Cortex of kidney (tissue), 1 donor: ENCODE measurements at places on chromosomes 11 and 22.

DNA sequence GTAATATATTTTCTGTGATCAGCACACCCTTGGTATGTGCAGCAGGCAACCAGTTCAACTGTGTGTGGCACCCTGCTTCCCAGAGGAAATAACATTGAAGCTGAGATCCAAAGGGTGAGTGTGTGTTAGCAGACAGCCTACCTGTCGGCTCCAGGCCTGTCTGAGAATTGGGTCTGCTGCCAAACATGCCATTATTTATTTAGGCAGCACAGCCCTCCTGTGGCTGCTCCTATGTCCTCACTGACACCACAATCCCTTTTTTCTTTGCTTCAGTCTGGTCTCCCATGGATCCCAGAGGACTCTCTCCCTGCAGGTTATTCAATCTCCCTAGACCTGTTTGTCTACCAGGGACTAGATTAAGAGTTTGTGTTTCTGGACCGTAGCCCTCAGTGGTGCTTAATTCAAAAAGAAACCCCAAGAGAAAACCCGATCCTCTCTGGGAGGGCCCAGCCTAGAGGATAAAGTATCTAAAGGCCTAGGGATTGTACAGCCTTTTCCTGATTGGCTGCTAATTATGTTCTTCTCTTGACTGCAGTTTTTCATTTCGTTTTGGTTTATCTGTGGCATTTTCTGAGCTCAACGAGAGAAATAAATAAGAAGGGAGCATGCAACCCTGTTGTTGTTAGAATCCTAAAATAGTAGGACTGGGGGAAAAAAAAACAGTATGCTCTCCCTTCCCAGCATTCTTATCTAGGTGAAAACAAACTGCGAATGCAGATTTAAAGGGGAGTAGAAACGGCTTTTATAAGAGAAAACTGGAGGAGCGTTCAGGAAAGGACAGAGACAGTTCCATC is 24.1 kb downstream of the KCNE3 start:
- DNase-seq, result no peak

- no peak for DNase-seq
Measured at GRCh38 chr22:46081036-46081830, 69.1 kb upstream of the PPARA start.

DNA sequence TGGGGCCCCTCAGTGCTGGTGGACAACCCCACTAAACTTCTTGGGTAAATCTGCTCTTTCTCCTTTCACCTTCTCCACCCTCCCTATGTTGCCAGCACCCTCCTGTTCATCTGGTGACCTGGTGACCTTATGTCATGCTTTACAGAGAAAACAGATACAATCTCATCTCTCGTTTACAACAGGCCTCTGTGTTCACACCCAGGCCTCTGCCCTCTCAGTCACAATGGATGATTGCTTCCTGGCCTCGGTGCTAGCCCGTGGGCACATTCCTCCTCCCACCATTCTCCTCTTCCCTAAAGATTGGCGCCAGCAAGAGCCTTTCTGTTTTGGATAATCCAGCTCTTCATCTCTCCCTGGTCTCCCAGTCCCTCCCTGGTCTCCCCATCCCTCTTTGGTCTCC is 12.3 kb upstream of the PNPLA3 start:
- DNase-seq, result no peak

- DNase-seq, result no peak
Measured at GRCh38 chr11:72787216-72788104, 6.4 kb downstream of the STARD10 start.

GRCh38 chr22:37122598-37123180 is 13.2 kb upstream of the TMPRSS6 start:
- DNase-seq, result no peak

DNA sequence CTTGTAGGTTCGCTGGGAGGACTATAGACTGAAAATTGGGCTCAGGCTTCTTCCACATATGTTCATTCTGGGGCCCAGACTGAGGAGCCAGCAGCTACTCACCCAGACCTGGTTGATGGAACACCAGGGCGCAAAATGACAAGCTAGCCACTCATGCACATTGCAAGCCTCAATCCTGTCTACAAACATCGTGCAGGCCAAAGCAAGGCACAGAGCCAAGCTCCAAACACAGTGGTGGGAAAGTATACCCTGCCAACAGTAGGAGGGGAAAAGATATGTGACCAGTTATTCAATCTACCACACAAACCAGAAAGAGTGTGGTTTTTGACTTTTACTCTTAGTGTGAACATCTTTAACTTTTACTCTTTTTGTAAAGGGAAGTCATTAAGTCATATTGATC is 660.5 kb downstream of the NTM start:
- no peak for DNase-seq

DNA sequence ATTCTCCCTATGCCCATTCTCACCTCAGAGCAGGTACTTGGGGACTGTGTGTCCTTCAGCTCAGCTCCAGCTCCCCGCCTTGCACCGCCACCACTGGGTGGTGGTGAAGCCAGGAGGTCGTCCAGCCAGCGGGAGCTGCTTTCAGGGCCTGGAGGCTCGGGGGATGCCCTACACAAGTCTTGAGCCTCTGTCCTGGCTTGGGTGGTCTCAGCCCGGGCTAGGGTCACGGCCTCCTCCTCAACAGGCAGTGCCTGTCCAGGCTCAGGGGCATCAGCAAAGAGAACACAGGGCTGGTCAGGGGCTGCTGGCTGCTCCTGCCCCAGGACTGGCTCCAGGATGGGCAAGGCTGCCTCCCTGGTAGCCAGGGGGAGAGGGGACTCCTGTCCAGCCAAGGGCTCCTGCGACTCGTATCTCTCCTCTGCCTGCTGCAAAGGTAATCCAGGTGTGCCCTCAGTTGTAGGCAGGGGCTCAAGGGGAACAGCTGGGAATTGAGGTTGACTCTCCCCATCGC is 12.2 kb downstream of the TNKS1BP1 start:
- DNase-seq, result no peak
